T-helper 1 cell (primary cell): ENCODE measurements at places on chromosomes 7 and 10.

GRCh38 chr7:101859411-101860106 lies 42.1 kb downstream of the CUX1 start:
- DNase-seq: no peak

DNA sequence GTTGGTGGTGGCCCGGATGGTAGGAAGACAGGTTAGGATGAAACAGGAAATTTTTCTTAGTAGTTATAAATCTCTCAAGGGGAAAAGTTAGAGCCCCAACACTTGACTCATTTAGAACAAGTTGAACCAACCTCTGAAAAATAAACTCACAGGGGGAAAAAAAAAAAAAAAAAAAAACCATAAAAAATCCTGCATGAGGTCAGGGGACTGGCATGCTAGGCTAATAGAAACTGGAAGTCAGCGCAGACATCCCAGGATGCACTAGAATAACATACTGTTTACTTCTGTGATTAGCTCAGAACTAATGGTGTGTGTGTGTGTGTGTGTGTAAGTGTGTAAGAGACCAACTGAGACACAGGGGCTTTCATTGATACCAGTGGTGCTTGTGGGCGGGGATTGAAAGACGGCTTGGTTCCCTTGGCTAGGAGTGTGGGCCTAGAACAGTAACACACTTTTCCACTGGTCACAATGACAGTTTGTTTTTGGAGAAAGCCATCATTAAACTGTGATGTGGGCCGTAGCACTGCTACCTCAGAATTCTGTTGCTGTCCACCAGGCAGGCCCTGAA lies 491.6 kb upstream of the GALNT17 start:
- no peak for DNase-seq

GRCh38 chr7:19017374-19017773 lies 100.1 kb downstream of the TWIST1 start:
- DNase-seq: no peak

- DNase-seq: no peak
Observed at GRCh38 chr10:106897719-106898118, 266.8 kb downstream of the SORCS1 start.

DNA sequence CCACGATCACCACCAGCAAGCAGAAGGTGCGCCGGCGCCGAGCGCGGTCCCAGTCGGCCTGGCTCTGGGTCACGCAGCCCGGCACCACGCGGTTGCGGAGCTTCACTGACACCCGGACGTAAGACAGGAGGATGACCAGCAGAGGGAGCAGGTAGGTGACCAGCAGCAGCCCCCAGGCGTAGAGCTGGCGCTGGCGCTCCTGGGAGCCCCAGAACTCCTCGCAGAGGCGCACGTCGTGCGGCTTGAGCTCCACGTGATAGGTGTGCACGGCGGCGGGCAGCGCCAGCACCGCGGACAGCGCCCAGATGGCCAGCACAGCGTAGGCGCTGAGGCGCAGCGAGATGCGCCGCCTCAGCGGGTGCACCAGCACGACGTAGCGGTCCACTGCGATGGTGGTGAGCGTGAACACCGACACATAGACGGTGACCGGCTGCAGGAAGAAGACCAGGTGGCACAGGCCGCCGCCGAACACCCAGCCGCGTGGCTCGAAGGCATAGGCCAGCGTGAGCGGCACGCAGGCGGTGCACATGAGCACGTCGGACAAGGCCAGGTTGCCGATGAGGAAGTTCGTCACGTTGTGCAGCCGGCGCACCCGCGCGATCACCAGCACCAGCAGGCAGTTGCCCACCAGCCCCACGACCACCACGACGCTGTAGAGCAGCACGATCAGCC lies 920 bp downstream of the PRLHR start:
- peak; percentile 26 for DNase-seq

DNA sequence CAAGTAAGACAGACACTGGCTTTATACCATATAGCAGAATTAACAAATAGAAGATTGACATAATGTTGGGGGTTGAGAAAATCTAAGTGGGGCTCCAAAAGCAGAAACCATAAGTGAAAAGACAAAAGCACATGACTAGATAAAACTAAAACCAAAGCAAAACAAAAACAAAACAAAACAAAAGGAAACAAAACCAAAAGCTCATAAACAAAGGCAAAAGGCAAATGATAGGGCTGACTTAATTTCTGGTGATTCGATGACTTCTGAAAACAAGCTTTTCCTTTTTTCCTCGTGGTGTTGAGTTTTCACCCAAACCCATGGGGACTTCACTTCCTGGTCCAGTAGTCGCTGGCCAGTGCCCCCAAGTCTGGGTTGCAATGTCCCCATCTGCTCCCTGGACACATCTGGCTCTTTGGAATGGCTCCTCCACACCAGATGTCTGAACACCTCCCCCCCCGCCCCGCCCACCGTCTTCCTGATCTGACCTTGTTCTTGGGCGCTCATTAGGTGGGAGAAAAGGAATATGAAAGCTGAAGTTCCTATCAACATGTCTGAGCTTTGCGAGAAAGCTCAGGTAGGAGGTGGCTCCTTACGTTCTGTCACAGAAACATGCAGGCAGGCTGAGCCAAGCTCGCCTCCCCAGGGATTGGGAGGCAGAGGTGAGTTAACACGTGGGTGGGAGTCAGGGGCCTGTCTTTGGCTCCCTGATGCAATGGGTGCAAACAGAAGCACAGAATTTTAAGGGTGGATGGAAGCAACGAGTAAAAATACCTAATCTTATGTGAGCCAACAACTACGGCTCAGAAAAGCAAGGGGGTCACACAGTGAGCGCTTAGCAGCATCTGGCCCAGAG lies 121.0 kb downstream of the NEURL1 start:
- no peak for DNase-seq

GRCh38 chr10:86113501-86113900 lies 253.1 kb downstream of the GRID1 start:
- DNase-seq: no peak

DNA sequence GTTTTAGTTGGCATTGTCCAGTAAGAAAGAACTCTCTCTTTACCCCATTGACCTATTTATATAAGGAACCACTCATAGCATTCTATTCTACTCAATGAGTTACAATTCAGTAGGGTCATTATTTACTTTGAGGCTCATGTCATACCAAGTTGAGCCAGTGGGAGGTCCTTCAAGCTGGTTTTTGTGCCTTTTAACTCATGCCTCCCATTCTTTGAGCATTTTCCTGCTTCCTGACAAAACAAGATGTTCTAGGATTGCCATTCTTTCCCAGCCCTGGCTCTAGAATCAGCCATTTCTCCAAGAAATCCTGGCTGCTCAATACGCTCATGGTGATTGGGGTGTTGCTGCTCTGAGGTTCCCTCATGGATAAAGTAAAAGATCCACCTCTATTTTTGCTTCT lies 250.1 kb downstream of the ABCA13 start:
- DNase-seq: no peak

- DNase-seq: no peak
Observed at GRCh38 chr10:29603223-29603896, 31.4 kb downstream of the SVIL start.

GRCh38 chr7:27771111-27771510 lies 31.1 kb downstream of the TAX1BP1 start:
- DNase-seq: no peak

- DNase-seq: no peak
Observed at GRCh38 chr7:70435634-70436033, 696.3 kb upstream of the GALNT17 start.

- DNase-seq: no peak
Observed at GRCh38 chr10:33799281-33799943, 464.9 kb upstream of the NRP1 start.

- no peak for DNase-seq
Observed at GRCh38 chr7:132433301-132433700, 143.0 kb downstream of the PLXNA4 start.

GRCh38 chr10:123139521-123140163 lies 3.9 kb downstream of the HMX3 start:
- no peak for DNase-seq

DNA sequence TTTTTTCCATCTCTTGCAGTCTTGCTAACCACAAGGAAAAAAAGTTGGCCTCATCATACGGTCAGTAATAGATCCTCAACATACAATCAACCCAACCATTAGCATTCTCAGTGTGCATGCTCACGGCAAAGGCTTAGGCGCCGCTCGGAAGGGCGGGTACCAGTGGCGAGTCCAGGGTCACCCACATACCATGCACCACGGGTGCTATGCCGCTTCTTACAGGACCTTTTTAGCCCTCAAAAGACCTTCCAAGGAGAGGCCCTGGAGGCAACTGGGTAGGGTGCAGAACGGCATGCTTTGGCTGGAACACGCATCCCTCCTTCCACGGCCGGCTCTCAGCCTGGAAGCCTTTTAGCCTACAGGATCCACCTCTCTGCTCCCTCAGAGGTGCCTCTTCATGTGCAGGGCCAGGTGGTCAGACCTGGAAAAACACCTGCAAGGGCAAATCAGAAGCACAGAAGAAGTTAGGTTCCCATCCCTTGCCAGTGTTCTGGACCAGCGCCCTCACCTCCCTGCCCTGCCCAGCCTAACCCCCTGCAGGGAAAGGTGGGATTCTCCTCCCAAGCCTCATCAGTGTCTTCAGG lies 5.8 kb downstream of the KLF6 start:
- no peak for DNase-seq

GRCh38 chr7:95980706-95981105 lies 208.4 kb downstream of the DYNC1I1 start:
- no peak for DNase-seq

- no peak for DNase-seq
Observed at GRCh38 chr10:5040010-5040673, 36.5 kb upstream of the AKR1C2 start.

GRCh38 chr10:31383810-31384588 lies 65.0 kb downstream of the ZEB1 start:
- DNase-seq: no peak

- DNase-seq: no peak
Observed at GRCh38 chr7:86391813-86392212, 251.9 kb upstream of the GRM3 start.

GRCh38 chr10:86128360-86128759 lies 238.2 kb downstream of the GRID1 start:
- DNase-seq: no peak

DNA sequence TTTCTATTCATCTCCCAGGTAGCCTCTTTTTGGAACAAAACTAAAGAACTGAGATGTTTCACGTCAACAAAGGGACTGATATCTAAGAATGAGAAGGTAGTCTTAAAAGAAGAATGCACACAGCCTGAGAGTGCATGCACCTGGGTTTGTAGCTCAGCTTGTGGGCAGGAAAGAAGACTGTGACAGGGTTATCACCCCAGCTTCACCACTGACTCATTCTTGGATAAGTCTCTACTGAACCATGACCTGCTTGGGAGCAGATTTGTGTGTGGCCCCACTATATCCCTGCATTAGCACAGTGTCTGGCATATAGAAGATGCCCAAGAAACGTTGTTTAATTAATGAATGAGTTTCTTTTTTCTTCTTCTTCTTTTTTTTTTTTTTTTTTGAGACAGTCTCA lies 187.5 kb downstream of the GPAM start:
- no peak for DNase-seq

DNA sequence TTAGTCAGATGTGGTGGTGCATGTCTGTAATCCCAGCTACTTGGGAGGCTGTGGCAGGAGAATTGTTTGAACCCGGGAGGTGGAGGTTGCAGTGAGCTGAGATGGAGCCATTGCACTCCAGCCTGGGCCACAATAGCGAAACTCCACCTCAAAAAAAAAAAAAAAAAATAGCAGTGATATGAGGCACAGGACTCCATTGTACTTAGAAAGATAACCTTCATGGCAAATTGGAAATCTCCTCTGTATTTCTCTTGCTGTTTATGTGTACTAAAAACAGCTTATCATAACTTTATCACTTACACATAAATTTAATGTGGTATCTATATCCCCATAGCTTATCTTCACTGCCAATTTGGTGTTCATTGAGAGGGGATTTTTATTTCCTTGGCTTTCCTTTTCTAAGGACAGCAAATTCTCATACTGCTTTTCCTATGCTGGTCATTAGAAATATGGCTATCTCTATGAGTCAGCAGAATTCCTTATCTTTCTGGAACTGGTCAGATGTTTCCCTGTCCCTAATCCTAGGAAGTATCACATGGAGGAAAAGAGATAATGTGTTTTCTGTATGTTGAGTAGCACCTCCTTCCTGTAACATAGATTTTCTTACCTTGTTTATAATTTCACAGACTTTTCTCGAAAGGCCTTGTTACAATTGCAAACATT lies 40.6 kb upstream of the ZEB1 start:
- no peak for DNase-seq

- DNase-seq: no peak
Observed at GRCh38 chr10:80460399-80461207, 6.5 kb downstream of the TSPAN14 start.

- DNase-seq: no peak
Observed at GRCh38 chr7:7321681-7322080, 139.3 kb downstream of the C1GALT1 start.

DNA sequence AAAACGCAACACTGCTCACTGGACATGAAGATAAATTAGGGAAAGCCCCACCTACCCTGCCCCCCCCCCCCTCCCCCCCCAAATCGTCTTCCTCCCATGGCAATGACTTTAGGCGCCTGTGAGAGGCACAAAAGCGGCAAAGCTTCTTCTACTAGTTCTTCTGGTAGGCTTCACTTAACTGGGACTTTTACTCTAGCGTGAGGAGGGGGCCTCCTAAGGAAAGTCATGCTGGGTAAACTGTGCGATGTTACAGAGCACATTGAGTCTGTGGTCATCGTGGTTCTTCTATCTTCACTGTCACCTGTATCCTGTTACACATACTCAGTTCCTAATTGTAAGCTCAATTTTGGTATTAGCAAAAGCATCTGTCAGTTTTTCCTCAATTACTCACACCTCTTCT lies 25.1 kb downstream of the HSPB1 start:
- DNase-seq: no peak

GRCh38 chr10:120415709-120416330 lies 41.2 kb upstream of the PLPP4 start:
- no peak for DNase-seq

GRCh38 chr10:28754930-28755718 lies 77.8 kb downstream of the BAMBI start:
- DNase-seq: no peak

- no peak for DNase-seq
Observed at GRCh38 chr10:124904796-124905195, 37.1 kb upstream of the ZRANB1 start.

DNA sequence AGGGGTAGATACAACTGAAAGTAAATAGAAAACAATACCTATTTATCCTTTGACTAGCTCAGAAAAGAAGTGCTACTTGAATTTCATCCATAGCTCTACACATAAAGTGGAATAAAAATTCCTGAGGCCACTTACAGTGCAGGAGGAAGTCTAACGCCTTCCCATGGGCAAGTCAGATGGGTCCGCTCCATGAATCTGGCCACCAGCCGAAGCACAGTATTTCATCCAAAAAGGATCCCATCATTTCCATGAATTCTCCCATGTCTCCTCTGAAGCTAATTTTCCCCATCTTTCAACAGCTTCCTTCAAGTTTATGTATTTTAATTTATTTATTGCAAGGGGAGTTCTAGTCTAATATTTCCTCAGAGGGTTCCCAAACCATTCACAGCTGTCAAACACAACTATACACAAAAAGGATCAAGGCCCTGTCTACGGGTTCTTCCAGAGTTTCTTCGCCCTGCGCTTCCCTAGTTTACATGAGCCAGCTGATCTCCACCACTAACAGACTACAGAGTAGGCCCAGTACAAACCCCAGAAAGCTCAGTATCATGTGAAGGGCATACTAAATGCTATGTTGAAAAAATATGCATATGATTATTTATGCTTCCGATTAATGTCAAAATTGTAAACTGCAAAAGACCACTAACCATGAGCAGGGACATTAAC lies 184.7 kb downstream of the DOCK4 start:
- DNase-seq: no peak
